ENCODE measurements at places on chromosomes 3 and 15. TPM values are rescaled to one million over a fixed set of nuclear protein-coding genes. Genes with fewer than 3 reads are reported as not detected.

The FBXO40 gene
- not detected for total RNA-seq

The TCF12 gene
- 99.5 TPM for total RNA-seq

The TMEM45A gene
- total RNA-seq: 53.1 TPM

The CDC25A gene
- total RNA-seq: 9.9 TPM

The SPTBN5 gene
- 0.32 TPM for total RNA-seq

The GOLGA8Q gene
- total RNA-seq: 0.43 TPM

The PARL gene
- total RNA-seq: 31.5 TPM

The CACNA2D3 gene
- total RNA-seq: 4.3 TPM

The ROBO1 gene
- total RNA-seq: 65.4 TPM

The CCDC54 gene
- total RNA-seq: not detected

The PPP1R14D gene
- total RNA-seq: not detected

The LRTM1 gene
- total RNA-seq: not detected

The SNRPN gene
- 109 TPM for total RNA-seq

The IL5RA gene
- not detected for total RNA-seq

The TRAT1 gene
- not detected for total RNA-seq

The NOX5 gene
- 0.64 TPM for total RNA-seq

The HRG gene
- not detected for total RNA-seq

The GOLGA6L4 gene
- total RNA-seq: 1.3 TPM

The WNT5A gene
- total RNA-seq: 1,105 TPM

The ATP13A5 gene
- total RNA-seq: not detected

The RPL35A gene
- total RNA-seq: 453 TPM

The TAGLN3 gene
- not detected for total RNA-seq

The ZNF774 gene
- total RNA-seq: 1.7 TPM

Measured in fibroblast of villous mesenchyme (primary cell).